ENCODE measurements at places on chromosomes 12 and 14.

DNA sequence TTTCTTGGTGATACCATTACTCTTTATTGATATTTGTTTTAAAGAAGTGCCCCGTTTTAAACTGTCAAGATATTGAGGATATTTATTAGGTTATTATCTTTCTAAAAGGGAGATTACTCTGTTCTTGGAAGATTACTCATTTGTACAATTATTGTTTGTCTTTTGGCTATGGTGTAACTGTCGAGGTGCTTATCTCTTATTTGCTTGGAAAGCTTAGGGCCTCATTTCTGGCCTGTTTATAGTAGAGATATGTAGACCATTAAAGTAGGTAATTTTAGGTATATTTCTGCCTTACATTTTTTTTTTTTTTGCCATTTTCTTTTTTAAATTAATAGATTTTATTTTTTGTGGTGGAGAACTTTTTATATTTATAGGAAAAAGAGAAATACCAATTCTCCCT lies 74.2 kb downstream of the KTN1 start:
- peak; percentile 70 for DNase-seq

GRCh38 chr14:68365228-68365627 lies 427.6 kb downstream of the ZFP36L1 start:
- no peak for DNase-seq

DNA sequence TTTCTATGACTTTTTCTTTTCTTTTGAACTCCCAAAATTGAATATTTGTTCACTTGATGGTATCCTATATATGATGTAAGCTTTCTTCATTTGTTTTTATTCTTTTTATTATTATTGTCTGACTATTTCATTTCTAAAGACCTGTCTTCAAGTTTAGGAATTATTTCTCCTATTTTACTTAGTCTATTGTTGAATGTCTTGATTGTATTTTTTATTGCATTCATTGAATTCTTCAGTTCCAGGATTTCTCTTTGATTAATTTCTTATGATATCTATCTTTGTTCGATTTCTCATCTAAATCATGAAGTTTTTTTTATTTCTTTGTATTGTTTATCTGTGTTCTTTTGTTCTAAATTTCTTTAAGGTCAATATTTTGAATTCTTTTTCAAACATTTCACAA lies 238.8 kb downstream of the TTC6 start:
- DNase-seq = no peak

DNA sequence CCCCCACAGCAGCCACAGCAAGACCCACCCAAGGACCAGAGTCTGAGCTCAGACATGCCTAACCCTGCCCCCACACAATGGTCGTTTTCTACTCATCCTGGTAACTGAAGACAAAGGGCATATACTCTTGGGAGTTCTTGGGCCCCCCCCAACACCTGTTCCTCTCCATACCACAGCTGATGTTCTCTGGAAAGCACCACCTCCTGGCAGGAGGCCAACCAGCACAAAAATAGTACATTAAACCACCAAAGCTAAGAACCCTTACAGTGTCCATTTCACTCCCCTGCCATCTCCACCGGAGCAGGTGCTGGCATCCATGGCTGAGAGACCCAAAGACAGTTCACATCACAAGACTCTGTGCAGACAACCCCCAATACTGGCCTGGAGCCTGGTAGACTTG lies 80.6 kb upstream of the DAAM1 start:
- DNase-seq = no peak

GRCh38 chr12:3455312-3455711 lies 35.7 kb upstream of the PRMT8 start:
- no peak for DNase-seq

DNA sequence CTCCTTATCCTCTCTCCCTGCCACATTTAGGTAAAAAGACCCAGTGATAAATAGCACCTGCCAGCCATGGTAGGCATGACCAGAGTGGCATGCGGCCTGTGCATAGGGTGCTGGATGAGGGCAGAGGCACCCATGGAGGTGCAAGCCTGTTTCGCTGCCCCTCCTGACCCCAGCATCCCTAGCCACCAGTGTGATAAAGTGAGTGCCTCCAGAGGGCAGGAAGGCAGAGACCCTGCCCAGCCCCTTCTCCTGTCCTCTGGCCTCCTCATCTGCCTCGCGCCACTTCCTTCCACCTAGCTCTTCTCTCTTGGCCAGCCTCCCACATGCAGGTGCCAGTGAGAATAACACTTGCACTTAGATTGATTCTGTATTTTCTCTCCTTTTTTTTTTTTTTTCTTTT lies 108.3 kb upstream of the FUT8 start:
- DNase-seq = no peak

GRCh38 chr12:101919447-101919846 lies 42.1 kb downstream of the DRAM1 start:
- no peak for DNase-seq

DNA sequence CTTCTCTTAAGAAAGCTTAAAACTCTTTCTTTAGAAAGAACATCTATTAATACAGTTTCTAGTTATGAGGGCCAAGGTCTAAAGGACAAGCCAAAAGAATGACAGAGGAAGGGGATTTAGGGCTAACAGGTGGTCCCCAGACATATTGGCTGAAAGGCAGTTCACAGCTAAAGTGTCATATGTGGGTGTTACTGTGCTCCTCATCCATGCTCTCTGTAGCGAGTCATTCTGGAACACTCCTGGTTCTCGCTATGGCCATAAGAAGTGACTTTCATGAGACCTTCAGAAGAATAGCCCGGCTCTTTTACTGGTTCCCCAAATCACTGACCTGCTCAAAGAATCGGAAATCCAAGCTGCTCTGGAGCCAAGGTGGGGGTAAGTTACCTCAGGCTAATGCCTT lies 55.0 kb downstream of the TBK1 start:
- DNase-seq = no peak

GRCh38 chr12:108315486-108316105 lies 23.5 kb downstream of the CMKLR1 start:
- no peak for DNase-seq

DNA sequence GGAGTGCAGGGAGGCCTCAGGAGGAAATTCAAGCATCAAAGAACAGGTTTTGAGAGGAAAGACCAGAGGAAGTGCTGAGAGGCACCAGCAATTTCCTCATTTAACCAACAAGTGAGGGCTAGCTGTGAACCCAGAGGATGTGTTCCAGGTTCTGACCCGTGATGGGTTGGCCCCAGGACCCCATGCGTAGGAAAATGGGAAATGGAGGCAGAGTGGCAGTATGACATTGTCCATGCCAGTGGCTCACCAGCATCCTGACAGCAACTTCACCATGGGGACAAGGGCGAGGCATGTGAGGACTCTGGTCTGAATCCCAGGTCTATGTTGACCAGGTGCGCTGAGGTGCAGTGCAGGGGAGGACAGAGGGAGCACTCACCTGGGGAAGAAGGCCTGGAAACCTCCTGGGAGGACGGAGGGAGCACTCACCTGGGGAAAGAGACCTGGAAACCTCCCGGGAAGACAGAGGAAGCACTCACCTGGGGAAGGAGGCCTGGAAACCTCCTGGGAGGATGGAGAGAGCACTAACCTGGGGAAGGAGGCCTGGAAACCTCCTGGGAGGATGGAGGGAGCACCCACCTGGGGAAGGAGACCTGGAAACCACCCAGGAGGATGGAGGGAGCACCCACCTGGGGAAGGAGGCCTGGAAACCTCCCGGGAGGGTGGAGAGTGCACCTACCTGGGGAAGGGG lies 6.7 kb upstream of the CACNA2D4 start:
- DNase-seq = no peak

GRCh38 chr14:72401632-72402376 lies 469.6 kb downstream of the RGS6 start:
- DNase-seq = no peak

- peak; percentile 97 for DNase-seq
Observed at GRCh38 chr12:51238510-51239334, at the start of gene DAZAP2. Gene DAZAP2, plus strand, starts transcription at chr12:51238826. Its CDS starts 82 bp downstream, at chr12:51238908.

GRCh38 chr12:129150721-129151120 lies 297.4 kb downstream of the GLT1D1 start:
- no peak for DNase-seq

DNA sequence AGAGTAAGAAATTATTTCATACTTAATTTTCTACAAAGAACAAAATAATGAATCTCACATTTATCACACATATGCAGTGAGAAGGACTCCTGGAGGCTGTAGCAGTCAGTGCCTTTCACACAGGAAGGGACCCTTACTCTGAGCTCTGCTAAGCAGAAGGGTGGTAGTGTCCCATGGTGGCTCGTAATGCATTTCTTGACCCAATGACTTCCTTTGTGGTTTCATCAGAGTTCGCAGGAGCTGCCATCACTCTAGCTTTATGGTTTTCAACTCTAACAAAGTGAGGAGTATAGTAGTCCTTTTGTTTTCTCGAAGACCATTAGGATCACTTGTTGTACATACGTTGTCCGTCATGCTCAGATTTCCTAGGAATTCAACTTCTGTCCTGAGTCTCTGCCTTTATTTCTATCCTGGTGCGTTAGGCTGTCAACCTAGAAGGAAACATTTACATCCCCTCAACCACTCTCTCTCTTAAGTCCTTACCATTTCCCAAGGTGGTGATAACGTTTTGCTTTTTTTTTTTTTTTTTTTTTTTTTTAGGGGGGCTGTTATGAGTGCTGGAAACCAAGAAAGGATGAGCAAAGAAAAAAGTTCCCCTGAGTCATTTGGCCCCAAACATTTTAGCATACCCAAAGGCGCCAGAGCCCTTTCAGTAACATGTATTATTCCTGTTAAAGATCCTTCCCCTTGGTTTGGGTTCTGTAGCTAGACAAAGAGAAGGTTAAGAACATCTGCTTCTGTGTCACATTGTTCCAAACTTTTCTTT lies 37.2 kb downstream of the GABARAPL1 start:
- DNase-seq = no peak

- DNase-seq = no peak
Observed at GRCh38 chr12:29725587-29726320, 58.0 kb downstream of the TMTC1 start.

GRCh38 chr12:42486407-42486806 lies 103.1 kb downstream of the PRICKLE1 start:
- DNase-seq = no peak

DNA sequence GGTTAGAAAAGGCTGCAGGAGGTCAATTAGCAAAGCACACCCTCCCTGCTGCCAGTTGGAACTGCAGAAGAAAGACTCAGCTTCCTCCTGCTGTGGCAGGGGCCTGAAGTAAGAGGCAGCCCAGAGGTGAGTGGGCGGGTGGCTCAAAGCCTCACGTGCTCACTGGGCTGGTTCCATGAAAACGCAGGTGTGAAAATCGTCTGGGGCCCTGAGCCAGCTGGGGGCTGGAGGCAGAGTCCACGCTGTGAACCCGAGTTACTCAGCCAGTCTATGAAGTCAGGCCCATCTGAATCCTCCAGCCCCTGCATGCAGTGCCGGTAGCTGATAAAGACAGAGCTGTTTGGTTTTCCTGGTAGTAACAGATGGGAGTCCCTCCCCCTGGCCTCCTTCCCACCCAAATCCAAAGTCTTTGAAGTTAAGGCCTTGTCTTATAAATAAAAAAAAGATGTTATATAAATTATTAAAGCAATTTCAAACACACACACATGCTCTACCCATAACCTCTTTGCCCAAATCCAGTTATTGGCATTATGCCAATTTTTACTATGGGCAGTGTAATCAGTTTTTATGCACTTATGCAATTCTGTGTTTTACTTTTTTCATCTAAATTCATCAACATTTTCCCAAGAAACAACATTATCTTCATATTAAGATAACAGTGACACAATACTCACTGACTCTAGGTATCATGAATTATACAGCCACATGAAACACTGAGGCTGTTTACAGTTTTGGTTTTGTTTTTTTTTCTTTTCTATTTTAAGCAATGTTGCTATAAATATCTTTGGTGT lies 57.9 kb upstream of the PNMA1 start:
- DNase-seq = peak; percentile 95

- no peak for DNase-seq
Observed at GRCh38 chr14:82419933-82420332, 886.3 kb upstream of the SEL1L start.

- no peak for DNase-seq
Observed at GRCh38 chr12:10247436-10248058, 34.9 kb downstream of the GABARAPL1 start.

- peak; percentile 93 for DNase-seq
Observed at GRCh38 chr14:102571043-102571442, 21.4 kb upstream of the RCOR1 start.

GRCh38 chr12:27334042-27334720 lies 1.5 kb downstream of the BMAL2 start:
- DNase-seq = peak; percentile 42

GRCh38 chr14:99760817-99761216 lies 32.4 kb upstream of the EML1 start:
- DNase-seq = no peak

DNA sequence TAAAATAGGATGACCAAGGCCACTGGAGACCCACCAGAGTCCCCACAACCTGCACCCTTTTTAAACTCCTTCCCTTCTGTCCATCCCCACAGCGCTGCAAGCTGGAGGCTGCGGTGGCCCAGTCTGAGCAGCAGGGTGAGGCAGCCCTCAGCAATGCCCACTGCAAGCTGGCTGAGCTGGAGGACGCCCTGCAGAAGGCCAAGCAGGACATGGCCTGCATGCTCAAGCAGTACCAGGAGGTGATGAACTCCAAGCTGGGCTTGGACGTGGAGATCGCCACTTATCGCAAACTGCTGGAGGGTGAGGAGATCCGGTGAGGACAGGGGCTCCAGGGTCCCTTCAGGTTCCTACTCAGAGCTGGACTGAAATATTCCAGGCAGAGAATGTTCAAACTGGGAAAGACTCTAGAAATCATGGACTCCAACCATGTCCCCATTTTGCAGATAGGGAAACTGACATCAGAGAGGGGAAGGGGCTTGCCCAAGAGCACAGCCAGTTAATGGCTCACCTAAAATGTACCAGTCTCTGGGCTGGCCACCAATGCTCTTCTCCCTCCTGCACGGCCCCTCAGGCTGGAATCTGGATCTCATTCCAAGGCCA lies 17.2 kb downstream of the KRT85 start:
- DNase-seq = no peak

DNA sequence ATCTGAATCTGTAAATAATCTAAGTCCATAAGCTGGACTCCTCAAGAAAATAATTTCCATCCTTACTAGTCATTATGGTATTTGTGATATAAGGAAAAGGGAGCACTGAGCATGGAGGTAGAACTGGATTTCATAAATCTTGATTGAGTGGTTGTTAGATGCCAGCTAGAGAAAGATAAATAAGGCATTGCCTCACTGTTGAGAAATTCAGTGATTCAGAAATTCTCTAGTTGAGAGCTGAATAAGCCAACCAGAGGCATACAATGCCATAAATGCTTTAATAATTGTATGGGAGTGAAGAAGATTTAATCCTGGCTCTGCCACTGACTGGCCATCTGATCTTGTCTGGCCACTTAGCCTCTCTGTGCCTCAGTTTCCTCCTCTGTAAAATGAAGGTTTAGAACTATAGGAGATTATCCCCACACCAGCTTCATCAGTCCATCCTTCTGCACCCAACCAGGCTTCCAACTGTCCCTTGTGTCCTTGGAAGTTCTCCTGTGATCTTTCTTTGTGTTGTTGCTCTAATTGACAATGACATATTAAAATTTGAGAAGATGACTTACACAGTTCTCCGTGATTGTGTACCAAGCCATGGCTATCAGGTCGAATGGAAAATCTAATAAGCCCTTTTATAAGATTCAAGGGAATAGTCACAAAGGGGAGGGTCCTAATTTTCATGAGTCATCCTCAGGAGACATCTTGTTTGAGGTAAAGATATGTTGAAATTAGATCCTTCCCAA lies 394.3 kb downstream of the EGLN3 start:
- DNase-seq = no peak
